Activated T-helper 1 cell treated with Interleukin-2 at 50 U/mL for 16 hours (primary cell): ENCODE measurements at places on chromosomes 11 and 22.

DNA sequence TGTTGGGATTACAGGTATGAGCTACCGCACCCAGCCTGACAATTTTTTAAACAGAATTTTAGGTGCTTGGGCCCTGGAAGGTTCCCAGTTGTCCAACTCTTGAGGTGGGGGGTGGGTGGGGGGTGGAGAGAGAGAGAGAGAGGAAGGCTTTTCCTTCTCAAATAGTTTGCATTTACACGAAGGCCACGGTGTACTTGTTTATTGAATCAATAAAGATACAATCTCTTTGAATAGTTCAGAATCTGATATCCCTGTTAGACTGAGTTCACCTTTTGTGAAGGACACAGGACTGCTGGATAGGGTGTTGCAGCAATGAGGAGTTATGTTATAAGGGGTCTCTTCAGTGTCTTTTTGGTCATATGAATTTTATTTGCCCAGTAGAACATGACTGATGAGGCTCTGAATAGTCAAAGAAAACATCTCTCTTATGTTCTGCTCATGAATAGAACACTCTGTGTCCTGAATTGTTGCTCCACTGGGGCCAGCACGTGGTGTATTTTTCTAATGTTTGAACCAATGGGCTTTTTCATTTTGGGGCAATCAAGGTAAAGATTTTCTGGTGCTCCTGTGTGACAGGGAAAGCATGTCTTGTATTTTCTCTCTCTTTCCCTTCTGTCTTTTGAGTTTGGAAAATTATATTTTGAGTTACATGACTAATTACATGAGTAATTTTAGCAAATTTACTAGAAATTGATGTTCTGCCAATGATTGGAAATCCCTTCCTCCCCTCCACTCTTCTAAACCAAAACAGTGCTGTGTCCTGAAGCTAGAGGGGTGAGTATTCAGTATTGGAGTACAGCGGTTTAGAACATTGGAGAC, 61.7 kb downstream of the PTPRJ start:
- DNase-seq, result no peak

- DNase-seq, result no peak
Observed at GRCh38 chr11:60769273-60769672, 12.6 kb downstream of the MS4A15 start.

DNA sequence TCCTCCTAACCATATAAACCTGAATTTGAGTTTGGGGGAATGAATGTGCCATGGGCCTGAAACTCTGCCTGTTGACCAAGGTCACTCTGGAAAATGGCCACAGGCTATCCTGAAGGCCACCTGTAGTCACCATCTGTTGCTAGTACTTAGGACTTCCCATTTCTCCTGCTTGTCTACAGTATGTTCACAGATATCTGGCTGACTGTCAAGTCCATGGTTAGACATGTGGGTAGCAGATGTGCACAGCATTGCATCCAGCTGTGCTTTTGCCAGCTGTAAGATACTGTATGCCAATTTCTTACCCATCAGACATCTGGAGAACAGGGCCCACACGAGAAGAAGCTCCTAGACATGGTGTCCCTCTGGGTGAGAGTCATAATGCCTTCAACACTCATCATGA, 475.4 kb downstream of the INSC start:
- DNase-seq, result no peak

GRCh38 chr22:46069521-46070214, 80.7 kb upstream of the PPARA start:
- DNase-seq, result no peak

DNA sequence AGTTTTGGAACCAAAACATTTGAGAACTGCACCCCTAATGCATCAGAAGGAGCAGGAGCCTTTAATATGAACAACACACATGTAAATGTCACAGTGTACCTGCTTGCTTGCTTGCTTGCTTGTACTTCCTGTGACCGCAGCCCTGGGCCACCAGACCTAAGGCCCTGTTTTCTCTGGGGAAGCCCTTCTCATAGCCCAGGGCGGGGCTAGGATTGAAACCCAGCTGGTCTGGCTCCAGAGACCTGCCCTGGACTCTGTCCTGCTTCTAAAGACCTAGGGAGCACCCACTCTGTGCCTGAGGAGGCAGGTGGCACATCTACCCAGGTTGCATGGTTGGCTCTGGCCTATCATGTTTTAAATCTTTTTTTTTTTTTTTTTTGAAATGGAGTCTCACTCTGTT, 7.6 kb upstream of the MCM5 start:
- DNase-seq, result no peak

- no peak for DNase-seq
Observed at GRCh38 chr11:104700609-104701008, 197.7 kb downstream of the CASP12 start.

DNA sequence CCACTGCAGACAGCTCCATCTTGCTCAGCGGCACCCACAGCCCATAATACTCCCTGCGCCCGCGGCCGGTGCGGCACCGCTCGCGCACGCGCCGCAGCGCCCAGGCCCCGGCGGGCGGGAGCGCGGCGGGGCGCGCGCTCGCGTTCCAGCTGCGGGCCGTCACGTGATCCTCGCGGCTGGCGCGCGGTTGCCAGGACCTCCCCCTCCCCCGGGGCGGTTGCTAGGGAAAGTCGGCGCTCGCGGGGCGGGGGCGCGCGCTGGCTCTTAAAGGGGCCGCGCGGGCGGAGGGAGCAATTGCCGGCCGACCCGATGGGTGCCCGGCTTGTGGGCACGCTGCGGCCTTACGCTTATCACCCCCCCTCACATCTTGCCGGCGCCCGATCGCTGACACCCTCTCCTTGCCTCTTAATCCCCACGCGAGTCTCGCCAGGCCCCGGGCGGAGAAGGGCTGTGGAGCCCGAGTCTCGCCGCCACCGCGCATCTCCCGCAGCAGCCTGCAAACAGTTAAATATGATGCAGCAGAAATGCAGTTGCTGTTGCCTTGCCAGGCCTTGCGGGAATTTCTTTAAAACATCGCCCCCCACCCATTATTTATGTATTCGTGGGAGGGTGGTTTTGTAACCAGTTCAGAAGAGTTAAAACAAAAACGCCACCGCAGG, at the start of gene CBX6:
Gene CBX6 (minus strand): TSS at position 45 of the 659 bp plus-strand sequence. CDS start 26 bp downstream, at position 19.
- DNase-seq, result peak; percentile 93

GRCh38 chr11:120548682-120549209, 37.2 kb downstream of the GRIK4 start:
- no peak for DNase-seq
